ENCODE measurements at places on chromosomes 5 and 9. TPM values are rescaled to one million over a fixed set of nuclear protein-coding genes. Genes with fewer than 3 reads are reported as not detected.

GRCh38 chr9:110156902-110157301 is 51.1 kb downstream of the C9orf152 start:
- DNase-seq, result no peak

GRCh38 chr5:127967983-127968592 is 115.5 kb upstream of the SLC12A2 start:
- DNase-seq, result no peak

DNA sequence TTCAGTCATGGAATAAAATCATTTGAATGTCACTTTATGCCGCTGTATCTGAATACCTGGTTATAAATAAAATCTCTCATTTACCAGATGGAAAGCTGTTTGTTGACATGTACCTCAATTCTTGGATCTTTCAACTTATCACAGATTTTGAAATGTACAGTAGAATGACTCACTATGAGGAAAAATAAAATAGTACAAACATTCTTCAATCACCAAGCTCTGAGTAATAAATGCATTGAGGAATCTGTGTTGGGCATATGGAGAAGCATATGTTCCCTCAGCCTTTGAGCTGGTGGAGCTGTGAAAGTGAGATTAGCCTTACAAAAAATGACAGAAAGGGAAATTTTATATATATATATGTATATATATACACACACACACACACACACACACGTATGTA is 175.4 kb downstream of the KIAA0825 start:
- DNase-seq, result no peak

DNA sequence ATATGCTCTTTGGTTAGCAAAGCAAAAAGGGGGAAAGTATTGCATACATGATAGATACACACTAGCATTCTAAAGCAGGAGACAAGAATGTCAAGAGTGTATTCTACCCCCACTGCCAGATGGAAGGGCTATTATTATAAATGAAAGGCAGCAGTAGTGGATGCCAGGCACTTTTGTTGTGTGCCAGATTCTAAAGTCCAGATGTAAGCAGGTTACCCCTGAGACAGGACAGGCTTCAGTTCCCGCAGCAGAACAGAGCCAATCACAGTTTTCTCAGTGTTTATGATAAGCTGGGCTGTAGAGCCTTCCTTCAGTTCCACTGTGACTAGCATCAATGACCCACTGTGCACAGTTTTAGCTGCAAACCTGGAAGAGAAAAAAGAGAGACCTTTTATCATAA is 226.6 kb upstream of the TBCA start:
- DNase-seq, result no peak

- no peak for DNase-seq
Measured at GRCh38 chr5:168860081-168860480, 280.9 kb upstream of the PANK3 start.

GRCh38 chr9:129586245-129586644 is 34.7 kb downstream of the C9orf50 start:
- no peak for DNase-seq

GRCh38 chr5:127947941-127948340 is 135.6 kb upstream of the SLC12A2 start:
- no peak for DNase-seq

ARID3C gene
- total RNA-seq, result not detected

PCDHGA3 gene
- total RNA-seq, result 0.13 TPM

PLCXD3 gene
- total RNA-seq, result not detected

Data from mesothelial cell of epicardium (in vitro differentiated cells).